Osteoblast (primary cell): ENCODE measurements at places on chromosomes 6 and 20.
A peak's percentile ranks its signal among the peaks of the same experiment; 100 is the strongest.

GRCh38 chr6:127737768-127738167 lies 160.8 kb downstream of the C6orf58 start:
- no peak for DNase-seq

DNA sequence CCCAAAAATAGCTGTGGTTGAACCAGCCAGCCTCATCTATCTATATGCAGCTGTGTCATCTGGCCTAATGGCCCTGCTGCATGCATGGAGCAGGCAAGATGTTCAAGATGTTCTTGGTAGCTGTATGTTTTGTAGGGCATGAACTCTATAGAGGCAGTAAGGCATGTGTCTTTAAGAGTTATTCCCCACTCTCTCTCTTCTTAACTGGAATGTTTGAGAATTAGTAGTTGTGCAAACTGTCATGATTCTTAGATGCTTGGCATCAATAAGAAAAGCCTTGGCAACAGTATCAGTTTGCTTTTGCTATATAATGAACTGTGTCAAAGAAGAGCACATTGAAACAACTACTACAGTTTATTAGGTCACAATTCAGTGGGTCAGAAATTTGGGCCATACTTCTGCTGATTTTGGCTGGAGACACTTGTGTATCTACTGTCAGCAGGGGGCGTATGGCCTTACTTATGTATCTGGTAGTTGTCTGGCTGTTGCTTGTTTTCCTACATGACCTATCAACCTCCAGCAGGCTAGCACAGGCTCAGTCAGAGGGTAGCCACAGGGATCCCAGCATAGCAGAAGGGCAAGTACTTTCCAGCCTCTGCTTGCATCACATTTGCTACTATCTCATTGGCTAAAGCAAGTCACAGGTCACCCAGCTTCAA lies 56.1 kb upstream of the LAMP5 start:
- no peak for DNase-seq

GRCh38 chr6:27693766-27694546 lies 218.2 kb downstream of the OR2B2 start:
- DNase-seq, result peak; percentile 43

DNA sequence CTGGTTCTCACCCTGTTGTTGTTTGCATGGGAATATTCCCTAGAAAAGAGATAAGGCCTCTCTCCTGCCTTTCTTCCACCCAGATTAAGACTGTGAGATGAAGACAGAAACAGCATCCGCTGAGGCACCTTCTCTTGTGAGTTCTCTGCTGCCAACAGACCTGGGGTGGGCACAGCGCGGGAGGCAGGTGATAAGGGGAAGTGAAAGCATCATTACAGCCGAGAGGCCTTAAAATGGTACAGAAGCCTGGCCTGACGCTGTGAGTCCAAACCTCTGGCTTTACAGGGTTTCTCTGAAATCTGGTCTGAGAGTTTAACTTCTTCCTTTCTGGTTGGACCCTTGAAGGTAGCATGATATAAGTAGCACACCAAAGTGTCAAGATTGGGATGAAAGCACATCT lies 21.0 kb upstream of the IYD start:
- no peak for DNase-seq

DNA sequence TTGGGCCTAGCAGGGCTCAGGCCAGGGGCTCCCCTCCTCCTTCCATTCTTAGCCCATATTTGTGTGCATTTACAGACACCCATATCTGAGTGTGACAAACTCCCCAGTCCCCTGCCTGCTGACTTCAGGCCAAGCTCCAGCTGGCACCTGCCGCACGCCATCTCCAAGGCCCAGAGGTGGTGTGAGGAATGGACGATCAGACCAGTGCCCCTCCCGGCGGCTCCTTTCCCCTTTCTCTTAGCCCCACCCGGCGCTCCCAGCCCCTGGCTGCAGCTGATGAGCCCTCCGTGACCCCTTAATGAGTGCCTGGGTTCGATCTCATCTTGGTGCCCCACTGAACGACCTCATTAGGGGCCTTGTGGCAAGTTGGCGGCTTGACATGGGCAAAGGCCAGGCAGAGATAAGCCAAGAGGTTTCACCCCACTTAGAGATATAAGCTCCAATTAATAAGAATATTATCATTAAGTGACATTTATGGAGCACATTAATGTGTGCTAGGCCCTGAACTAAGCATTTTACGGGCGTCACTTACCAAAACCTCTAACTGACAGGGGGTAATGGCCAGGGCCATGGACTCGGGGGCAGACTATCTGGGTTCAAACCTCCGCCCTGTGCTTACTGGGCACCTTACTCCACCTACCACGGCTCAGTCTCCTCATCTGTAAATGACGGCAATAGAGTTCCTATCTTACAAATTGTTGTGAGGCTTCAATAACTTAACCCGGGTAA lies 17.5 kb downstream of the ADA start:
- peak; percentile 45 for DNase-seq

GRCh38 chr20:25020345-25020744 lies 27.8 kb upstream of the APMAP start:
- DNase-seq, result no peak

DNA sequence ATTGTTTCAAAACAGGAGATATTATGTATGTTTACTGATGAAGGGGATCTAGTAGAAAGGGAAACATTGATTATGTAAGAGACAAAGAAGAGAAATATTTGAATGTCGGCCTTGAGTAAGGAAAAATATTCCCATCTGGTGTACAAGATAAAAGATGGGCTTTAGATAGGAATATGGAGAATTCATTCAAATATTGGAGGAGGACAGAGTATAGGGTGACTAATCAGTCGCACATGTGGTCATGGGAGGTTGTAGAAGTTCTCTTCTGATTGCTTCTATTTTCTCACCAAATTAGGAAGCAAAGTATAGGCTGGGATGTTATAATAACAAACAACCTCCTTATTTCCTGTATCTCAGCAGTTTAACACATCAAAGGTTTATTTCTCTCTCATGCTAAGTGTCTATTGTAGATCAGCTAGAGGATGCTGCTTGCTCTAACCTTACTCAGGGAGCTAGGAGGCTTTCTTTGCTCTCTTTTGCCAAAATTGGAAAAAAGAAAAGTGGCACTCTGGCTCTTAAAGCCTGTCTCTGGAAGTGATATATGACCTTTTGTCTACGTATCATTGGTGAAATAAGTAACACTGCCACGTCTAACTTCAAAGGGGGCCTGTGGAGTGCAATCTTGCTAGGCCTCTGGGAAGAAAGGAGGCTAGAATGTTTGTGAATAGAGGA lies 1.2 kb upstream of the HDDC2 start:
- no peak for DNase-seq

- DNase-seq, result peak; percentile 30
Observed at GRCh38 chr20:44415833-44416715, 59.6 kb upstream of the TTPAL start.

DNA sequence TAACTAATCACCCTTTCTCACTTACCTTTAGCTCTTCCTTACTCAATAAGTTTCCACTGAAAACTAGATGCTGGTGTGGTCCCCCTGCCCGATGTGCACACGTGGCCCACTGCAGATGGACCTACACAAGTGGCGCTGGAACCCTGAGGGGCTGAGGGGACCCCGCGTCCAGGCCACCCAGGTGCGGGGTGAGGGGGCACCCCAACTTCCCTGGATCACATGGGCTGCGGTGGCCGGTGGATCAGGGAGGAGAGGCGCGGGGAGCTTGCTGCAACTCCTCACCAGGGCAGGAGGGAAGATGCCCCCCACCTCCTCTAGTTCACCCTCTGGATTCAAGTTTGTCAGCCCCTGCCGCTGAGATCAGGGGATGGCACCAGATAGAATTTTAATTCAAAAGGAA lies 12.5 kb upstream of the HLA-DOA start:
- no peak for DNase-seq

DNA sequence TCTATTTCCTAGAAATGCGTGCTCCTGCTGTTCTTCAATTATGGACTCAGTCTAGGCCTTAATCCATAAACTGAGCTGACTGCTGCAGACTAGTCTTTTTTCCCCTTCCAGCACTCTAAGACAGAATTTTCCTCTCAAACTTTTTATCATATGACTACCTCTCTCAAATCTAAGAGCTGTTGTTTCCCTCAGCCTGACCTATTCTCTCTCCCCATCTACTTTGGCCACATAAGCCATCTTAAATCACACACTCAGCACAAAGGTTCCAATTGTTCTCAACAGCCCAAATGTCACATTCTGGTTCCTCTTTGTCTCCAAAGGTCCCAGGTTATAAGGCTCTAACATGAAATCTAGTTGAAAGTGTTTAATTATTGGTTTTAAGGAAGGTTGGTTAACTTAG lies 85.2 kb downstream of the PRSS35 start:
- no peak for DNase-seq

DNA sequence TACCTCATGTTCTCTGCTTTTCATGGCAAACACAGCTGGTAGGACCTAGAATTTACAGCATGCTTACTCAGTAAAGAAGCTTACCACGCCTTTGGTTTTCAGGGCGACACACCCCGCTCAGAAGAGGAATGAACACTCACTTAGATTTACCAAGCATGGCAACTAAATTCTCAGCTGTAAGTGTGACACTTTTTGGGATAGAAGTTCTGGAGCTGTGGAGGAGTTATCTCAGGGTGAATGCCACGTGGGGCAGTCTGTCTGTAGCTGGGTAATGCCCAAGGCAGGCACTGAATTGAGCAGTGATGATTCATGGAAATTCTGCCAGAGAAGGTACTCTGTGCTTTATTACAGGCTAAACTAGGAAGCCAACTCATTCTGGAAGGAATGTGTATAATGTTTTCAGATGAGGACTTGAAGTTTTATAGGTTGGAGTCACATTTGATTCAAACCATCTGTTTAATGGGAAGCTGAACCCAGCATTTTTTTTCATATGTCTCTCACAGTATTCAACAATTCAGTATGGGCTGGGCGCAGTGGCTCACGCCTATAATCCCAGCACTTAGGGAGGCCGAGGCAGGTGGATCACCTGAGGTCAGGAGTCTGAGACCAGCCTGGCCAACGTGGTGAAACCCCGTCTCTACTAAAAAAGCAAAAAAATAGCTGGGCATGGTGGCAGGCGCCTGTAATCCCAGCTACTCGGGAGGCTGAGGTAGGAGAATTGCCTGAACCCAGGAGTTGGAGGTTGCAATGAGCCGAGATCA lies 3.5 kb upstream of the PRIM2 start:
- peak; percentile 95 for DNase-seq

DNA sequence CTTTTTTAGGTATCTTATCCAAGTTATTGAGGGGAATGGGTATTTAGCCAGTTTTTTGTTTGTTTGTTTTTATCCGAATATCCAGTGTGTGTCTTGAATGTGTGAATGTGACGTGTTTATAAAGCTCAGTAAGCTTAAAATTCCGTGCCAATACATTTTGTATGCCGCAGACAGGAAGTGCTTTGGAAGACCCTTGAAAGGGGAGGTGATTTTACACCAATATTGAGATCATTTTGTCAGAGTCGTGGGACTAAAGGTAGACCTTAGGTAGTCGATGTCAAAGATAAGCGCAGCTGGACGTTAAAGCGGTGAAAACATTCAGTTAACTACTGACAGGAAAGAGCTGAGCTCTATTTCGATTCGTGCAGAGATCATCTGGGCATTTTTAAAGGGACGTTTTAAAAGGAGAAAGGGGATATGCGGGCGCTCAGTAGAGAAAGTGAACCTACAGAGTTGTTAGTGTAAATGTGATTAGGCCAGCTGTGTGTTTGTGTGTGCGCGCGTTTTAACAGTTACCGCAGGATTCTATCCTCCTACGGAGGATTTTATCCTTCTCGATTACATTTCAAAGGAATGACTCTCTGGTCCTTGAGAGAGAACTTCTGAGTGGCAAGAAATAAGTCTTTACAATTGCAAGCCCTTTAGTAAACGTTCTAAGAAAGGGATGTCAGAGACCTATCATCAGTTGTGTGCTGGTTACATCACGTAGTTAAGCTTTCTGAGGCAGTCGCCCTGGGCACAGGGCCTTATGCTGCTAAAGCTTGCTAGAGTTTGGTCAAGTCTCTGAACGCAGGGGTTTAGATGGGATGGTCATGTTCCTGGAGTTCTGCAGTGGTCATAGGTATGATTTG lies 625 bp upstream of the ECHDC1 start:
- DNase-seq, result peak; percentile 67

GRCh38 chr6:24910961-24911725 lies 24.6 kb downstream of the RIPOR2 start:
- peak; percentile 87 for DNase-seq

DNA sequence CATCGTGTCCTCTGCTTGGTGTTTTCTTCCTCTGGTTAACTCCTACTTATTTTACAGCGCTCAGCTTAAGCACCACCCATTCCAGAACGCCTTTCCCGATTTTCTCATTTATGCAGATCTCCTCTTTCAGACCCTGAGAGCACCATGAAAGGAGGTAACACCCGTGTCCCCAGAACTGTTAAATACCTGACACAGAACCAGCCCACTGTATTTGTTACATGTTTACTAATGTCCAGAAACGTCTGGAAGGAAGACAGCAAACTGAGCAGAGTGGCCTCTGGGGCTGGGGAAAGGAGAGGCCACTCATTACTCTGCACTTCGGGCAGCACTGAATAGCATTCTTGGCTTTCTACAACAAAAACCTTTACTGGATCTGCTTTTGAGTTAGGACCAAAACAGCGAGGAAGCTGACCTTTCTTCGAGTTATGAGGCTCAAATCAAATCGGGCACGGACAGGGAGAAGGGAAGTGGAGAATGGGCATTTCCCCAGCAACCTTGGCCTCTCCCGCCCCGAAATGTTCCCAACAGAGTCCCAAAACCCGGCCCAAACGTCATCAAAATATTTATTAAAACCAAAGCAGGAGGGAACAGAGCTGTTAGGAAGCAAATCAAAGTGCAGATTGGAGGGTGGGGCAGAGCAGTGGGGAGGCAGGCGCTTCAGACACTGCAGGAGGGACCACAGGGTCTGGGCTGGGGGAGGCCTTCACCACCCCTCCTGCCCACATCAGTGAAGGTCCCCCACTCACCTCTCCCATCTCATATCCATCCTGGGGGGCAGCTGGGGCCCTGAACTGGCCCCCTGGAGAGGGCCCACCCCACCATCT lies 1.1 kb upstream of the NECAB3 start:
- DNase-seq, result peak; percentile 93

DNA sequence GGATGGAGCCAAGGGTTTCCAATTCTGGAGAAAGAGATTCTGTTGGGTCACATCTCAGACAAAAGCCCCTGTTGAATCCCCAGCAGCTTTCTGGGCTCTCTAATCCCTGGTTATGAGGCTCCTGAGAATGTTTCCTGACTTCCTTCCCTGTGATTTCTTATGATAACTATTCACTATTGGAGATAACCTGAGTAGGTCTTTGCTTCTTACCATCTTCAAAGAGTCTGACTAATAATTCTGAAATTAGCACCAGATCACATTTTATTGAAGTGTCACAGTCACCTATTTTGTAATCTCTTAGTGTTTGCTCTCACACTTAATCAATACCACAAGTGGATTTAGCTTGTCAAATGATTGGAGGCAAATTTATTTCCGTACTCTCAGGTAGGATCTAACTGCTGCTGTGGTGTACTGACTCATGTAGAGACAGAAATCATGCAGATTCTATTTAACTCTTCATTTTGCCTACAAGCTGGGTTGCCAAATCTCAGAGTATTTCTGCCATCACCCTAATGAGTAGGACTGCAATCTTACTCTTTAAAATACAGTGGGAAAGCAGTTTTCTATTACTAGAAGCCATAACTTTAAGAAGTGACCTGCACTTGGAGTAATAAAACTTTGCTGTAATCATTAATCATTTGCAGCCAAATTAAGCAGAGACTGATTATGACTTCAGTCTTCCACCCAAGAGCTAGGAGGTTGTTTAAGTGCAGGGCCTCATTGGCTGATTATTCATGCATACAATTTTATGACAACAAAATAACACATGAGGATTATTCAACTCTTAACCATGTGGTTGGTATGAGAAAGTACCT lies 422.1 kb downstream of the EPM2A start:
- DNase-seq, result no peak

GRCh38 chr6:109457562-109457996 lies 2.0 kb upstream of the MICAL1 start:
- no peak for DNase-seq
